Right cardiac atrium (tissue), 5 donors: ENCODE measurements at places on chromosomes 13 and 19. TPM values are rescaled to one million over a fixed set of nuclear protein-coding genes. Genes with fewer than 3 reads are reported as not detected.

Gene TSHZ3
- 3.9 TPM for total RNA-seq

DNA sequence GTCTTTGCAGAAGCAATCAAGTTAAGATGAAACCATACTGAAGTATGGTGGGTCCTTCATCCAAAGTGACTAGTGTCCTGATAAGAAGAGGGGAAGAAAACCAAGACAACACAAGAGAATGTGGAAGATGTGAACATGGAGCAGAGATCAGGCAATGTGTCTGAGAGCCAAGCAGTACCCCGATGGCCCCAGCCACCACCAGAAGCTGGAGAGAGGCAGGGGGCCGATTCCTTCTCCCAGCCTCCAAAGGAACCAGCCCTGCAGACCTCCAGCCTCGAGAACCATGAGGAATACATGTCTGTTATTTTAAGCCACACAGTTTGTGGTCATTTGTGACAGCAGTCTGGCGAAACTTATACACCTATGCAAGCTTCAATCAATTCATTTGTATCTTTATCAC lies 93.2 kb downstream of the IRS2 start:
- DNase-seq, result no peak

Gene ZNF563
- total RNA-seq, result 4.5 TPM

GRCh38 chr13:29791508-29791907 lies 58.9 kb downstream of the UBL3 start:
- no peak for DNase-seq

Gene PGPEP1
- 31.3 TPM for total RNA-seq

- DNase-seq, result no peak
These were observed 119.3 kb upstream of the GJB6 start for GRCh38 chr13:20351281-20352022.

Gene ZNF442
- total RNA-seq, result 3.7 TPM

GRCh38 chr19:4380254-4380727 lies 20.1 kb downstream of the SH3GL1 start:
- DNase-seq, result peak; percentile 84

DNA sequence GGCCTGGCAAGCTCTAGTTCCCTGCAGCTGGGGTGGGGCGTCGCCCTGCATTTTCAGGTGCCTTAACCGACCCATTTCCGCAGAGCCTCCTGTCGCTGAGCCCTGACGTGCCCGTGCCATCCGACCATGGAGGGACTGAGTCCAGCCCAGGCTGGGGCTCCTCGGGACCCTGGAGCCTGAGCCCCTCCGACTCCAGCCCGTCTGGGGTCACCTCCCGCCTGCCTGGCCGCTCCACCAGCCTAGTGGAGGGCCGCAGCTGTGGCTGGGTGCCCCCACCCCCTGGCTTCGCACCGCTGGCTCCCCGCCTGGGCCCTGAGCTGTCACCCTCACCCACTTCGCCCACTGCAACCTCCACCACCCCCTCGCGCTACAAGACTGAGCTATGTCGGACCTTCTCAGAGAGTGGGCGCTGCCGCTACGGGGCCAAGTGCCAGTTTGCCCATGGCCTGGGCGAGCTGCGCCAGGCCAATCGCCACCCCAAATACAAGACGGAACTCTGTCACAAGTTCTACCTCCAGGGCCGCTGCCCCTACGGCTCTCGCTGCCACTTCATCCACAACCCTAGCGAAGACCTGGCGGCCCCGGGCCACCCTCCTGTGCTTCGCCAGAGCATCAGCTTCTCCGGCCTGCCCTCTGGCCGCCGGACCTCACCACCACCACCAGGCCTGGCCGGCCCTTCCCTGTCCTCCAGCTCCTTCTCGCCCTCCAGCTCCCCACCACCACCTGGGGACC lies 1.2 kb downstream of the ZFP36 start:
- DNase-seq, result peak; percentile 82

DNA sequence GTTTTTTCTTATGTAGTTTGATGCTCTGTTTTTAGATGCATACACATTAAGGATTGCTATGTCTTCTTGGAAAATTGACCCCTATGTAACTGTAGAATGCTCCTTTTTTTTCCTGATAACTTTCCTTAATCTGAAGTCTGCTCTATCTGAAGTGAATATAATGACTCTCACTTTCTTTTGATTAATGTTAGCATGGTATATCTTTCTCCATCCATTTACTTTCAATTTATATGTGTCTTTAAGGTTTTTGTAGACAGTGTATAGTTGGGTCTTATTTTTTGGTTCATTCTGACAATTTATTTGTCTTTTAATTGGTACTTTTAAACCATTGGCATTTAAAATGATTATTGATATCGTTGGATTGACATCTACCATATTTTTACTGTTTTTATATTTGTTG lies 92.3 kb downstream of the URI1 start:
- no peak for DNase-seq

- no peak for DNase-seq
These were observed 1447.5 kb downstream of the EFNB2 start for GRCh38 chr13:105087945-105088344.

- DNase-seq, result peak; percentile 70
These were observed 304 bp downstream of the EVI5L start for GRCh38 chr19:7830272-7830771.

Gene ZIC2
- not detected for total RNA-seq

Gene GJB6
- not detected for total RNA-seq

DNA sequence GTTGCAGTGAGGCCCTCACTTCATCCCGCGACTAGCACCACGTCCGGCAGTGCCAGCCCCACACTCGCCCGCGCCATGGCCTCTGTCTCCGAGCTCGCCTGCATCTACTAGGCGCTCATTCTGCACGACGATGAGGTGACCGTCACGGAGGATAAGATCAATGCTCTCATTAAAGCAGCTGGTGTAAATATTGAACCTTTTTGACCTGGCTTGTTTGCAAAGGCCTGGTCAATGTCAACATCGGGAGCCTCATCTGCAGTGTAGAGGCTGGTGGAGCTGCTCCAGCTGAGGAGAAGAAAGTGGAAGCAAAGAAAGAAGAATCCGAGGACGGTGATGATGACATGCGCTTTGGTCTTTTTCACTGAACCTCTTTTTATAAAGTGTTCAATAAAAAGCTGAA lies 48.6 kb downstream of the NLRP12 start:
- no peak for DNase-seq

GRCh38 chr19:45464852-45465441 lies 2.8 kb upstream of the FOSB start:
- DNase-seq, result no peak

DNA sequence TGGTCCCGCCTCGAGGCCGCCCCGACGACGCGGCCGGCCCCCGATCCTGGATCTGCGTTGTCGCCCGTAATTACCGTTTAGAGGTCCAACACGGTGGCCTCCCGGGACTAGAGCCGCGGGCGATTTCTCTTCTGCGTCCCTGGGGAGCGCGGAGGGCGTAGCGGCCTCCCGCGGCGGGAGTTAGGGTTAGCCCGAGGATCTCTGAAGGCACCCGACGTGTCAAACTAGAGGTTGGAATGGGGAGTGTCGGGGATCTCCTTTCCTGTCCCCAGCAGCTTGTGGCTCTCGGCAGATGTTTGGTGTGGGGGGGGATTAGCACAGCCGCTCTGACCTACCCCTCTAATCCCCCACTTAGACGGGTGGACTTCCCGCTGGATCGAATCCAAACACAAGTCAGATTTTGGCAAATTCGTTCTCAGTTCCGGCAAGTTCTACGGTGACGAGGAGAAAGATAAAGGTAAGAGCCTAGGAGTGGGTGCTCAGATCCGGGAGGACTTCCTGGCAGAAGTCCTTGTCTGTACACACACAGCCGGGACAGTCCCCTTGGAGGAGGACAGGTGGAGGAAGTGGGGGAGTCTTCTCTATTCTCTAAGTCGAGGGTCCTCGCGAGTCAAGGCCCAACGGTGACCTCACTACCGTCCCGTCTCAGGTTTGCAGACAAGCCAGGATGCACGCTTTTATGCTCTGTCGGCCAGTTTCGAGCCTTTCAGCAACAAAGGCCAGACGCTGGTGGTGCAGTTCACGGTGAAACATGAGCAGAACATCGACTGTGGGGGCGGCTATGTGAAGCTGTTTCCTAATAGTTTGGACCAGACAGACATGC lies 581 bp downstream of the CALR start:
- DNase-seq, result no peak

- DNase-seq, result no peak
These were observed 8.2 kb downstream of the ZDHHC20 start for GRCh38 chr13:21450936-21451335.

Gene SH2D3A
- total RNA-seq, result not detected

DNA sequence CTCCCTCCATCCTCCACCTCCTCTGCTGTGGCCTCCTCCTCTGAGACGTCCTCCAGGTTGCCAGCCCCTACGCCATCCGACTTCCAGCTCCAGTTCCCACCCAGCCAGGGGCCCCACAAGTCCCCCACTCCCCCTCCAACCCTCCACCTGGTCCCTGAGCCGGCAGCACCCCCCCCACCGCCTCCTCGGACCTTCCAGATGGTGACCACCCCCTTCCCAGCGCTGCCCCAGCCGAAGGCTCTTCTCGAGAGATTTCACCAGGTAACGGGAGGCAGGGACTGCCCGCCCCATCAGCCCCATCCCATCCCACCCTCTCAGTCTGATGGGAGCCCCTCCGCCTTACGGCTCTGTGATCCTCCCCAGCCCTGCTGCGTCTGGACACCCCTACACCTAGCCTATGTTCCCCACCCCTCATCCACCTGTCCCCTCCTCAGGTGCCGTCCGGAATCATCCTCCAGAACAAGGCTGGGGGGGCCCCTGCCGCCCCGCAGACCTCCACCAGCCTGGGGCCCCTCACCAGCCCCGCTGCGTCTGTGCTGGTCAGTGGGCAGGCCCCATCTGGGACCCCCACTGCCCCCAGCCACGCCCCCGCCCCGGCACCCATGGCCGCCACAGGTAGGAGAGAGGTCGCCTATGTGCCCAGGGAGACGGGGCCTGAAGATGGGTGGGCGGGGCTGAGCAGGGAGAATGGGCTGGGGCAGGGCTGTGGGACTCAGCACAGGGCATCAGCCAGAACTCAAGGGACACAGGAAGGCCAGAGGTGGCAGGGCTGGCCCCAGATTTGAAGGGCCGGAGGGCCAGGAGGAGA lies 18.6 kb upstream of the EHD2 start:
- peak; percentile 55 for DNase-seq

Gene PRR36
- 0.29 TPM for total RNA-seq

Gene FAM124A
- 8.6 TPM for total RNA-seq

- DNase-seq, result no peak
These were observed 278.3 kb downstream of the TEX29 start for GRCh38 chr13:111598747-111599146.

DNA sequence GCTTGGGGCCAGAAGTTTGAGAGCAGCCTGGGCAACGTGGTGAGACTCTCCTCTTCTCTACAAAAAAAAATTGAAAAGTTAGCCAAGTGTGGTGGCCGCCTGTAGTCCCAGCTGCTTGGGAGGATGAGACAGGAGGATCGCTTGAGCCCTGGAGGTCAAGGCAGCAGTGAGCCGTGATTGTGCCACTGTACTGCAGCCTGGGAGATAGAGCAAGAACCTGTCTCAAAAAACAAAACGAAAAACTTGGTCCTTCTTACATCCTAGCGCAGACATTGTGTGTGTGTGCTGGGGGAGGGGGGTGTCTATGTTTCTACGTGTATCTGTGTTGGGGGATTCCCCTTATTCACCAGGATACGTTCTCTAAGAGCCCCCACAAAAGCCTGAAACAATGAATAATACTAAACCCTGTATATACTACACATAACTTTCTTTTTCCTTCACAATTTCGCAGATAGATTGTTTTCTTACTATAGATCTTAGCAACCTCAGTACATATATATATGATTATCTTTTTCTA lies 7.9 kb downstream of the AXL start:
- DNase-seq, result no peak

DNA sequence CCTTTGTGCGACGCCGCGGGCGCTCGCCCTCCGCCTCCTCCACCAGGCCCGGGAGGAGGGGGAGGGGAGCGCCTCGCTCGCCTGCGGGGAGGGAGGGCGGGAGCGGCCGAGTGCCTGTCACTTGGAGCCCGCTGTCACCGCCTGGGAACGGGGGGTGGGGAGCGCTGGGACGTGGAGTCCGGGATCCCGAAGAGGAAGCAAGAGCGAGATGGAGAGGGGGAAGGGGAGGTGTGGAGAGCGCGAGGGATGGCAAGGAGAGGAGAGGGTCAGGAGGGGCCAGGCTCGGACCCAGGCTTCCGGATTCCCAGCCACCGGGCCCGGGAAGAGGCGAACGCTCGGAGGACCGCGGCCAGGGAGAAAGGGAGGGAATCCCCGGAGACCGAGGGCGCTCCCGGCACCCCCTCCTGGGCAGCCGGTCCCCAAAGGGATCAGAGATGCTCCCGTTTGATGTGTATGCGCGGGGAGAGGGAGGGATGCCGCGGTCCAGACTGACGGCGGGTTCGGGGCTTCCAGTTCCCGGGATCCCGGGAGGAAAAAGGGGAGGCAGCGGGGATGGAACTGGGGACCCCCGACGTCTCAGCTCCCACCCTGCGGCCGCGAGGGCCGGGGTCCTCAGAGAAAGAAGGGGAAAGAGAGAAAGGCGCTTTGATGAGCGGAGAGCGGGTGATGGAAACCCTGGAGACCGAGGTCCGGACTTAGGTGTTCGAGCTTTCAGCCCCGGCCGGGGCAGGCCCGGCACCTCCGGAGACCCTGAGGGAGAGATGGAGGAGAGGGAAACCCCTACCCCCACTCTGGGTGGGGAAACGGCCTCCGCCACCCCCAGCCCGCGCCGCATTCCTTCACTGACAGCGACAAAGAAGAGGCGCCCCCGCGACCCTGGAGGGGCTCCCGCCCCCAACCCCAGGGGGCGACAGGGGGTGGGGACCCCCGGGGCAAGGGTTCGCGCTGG lies 4.7 kb upstream of the DPF1 start:
- DNase-seq, result no peak

- no peak for DNase-seq
These were observed 73.4 kb downstream of the AKAP11 start for GRCh38 chr13:42345367-42345766.

Gene ANGPTL4
- total RNA-seq, result 89.3 TPM

GRCh38 chr13:110403315-110403714 lies 96.2 kb downstream of the COL4A2 start:
- no peak for DNase-seq

DNA sequence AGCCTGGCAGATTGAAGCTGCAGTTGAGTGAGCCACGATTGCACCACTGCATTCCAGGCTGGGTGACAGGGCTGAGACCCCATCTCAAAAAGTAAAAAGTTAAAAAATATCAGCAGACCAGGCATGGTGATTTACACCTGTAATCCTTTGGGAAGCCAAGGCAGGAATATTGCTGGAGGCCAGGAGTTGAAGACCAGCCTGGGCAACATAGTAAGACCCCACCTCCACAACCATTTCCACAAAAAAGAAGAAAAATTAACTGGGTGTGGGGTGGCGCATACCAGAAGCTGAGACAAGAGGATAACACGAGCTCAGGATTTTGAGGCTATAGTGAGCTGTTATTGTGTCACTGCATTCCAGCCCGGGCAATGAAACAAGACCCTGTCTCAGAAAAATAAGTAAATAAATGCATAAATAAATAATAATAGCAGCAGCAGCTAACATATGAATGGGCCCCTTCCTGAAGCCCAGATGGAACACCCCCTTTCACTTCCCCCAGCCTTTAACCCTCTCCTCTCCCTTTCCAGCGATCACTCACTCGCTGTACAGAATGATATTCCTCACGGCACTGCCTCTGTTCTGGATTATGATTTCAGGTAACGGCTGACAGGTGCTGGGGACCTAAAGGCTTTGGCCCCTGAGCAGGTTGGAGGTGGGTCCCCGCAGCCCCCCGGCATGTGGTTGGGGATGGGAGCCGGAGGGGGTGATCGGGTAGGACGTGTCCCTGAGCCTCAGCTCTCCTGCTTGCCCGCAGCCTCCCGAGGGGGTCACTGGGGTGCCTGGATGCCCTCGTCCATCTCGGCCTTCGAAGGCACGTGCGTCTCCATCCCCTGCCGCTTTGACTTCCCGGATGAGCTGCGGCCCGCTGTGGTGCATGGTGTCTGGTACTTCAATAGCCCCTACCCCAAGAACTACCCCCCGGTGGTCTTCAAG lies 3.2 kb downstream of the MAG start:
- DNase-seq, result no peak

GRCh38 chr19:32309711-32310390 lies 35.6 kb upstream of the ZNF507 start:
- no peak for DNase-seq
